ENCODE measurements at places on chromosomes 6 and 20.

GRCh38 chr6:94027374-94027773 is 608.0 kb upstream of the EPHA7 start:
- no peak for DNase-seq

DNA sequence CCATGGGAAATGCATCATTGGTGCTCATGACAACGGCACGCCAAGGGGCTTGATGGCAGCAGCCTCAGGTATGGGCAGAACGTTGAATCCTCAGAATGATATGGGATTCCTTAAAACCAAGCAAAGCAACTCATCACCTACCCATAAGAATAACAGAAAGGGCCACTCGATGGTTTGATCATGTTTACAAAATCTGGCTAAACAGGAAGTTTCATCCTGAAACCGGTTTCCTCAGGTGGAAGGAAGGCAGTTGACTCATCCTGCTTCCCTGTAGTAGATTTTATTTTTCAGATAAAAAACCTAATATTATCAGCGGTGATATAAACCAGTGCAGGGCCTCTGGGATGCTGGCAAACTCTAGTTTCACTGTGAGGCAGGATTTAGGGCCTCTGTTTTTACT is 136.9 kb upstream of the AGPAT4 start:
- no peak for DNase-seq

DNA sequence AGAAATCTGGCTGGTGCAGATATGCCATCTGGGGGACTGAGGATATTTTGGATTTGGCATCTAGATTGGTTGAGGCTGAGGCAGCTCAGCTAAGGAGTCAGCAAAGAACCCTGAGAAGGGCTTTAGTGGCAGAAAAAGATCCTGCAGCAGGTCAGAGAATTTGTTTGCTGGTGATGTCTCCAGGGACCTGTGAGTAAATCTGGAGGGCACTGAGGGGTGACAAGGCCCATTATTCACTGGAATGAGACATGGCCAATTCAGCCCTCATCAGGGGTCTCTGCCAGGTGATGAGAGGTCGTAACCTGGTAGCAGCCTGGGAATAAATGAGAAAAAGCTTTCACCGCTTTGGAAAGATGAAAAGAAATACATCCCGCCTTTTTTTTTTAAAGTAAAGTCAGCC is 118.3 kb upstream of the FBXL4 start:
- DNase-seq, result no peak

GRCh38 chr6:31480574-31480973 is 17.4 kb upstream of the MICB start:
- no peak for DNase-seq

DNA sequence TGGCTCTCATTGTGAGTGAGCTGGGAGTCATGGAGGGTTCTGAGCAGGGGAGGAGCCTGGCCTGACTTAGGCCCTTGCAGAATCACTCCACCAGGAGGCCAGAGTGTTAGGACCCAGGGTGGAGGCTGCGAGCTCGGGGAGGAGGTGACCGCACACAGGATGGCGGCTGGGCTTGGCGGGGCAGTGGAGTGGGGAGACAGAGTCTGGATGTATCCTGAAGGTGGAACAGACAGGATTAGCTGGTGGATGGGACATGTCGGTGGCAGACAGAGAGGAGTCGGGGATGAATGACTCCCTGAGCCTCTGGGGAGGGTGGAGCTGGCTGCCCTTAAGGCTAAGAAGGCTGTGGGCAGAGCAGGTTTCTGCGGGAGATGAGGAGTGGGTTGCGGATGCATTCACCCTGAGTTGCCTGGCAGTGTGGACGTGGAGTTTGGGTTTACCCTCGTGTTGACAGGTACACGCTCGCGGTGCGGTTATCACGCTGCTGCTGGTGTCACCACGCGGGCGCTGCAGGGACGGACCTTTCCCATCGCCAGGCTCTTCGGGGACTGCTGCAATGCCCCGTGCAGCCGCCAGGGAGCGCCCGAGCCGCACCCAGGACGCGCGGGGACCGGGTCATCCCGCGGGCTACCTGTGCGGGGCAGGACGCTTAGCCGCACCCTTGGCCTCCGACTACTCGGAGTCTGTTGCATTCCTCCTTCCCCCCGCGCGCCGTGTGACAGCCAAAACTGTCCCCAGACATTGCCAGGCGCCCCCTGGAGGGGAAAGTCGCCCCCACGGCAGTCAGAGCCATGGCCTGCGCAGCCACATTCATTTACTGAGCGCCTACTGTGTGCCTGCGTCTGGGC is 43.0 kb upstream of the PTGIS start:
- DNase-seq, result peak; percentile 60

GRCh38 chr6:134882426-134883038 is 67.4 kb downstream of the ALDH8A1 start:
- DNase-seq, result peak; percentile 37

- no peak for DNase-seq
These were observed 187.1 kb downstream of the BMP7 start for GRCh38 chr20:57079031-57080005.

DNA sequence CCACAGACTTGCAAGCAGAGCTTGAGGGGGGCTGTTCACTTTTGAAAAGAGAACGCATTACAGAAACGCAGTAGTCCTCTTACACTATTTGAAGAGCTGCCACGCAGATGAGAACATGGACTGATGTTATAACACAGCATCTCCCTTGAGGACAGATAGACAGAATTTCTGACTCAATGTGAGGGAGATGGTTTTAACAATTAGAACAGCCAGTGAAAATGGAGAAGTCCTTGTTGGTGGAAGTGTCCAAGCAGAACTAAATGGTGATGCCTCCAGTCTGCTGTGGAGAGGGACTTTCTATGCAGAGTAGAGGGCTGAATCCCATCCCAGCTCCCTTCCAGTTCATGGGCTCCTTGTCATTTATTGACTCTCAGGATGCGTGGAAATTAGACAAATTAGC is 100.0 kb downstream of the RREB1 start:
- no peak for DNase-seq

GRCh38 chr20:56933331-56933698 is 304.2 kb downstream of the TFAP2C start:
- DNase-seq, result no peak

GRCh38 chr20:63734111-63734945 is 2.1 kb upstream of the LIME1 start:
- DNase-seq, result no peak

- no peak for DNase-seq
These were observed 23.5 kb upstream of the CCN6 start for GRCh38 chr6:112030206-112030960.

- DNase-seq, result no peak
These were observed 56.5 kb upstream of the PKIB start for GRCh38 chr6:122553697-122554096.

GRCh38 chr6:14524319-14524718 is 406.7 kb downstream of the CD83 start:
- no peak for DNase-seq

DNA sequence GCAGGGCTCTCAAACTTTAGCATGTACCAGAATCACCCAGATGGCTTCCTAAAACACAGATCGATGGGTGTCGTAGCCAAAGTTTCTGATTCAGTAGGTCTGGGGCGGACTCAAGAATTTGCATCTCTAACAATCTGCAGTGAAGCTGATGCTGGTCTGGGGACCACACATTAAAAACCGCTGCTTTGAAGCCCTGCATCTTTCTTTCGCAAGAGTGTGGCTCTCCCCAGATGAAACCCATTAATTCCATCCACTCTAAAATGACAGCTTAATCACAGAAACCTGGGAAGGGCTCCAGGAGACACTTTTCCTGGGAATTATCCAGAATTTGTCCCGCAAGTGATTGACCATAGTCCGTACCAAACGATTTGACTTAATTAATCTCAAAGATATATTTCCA is 319.8 kb upstream of the PLCB4 start:
- no peak for DNase-seq

DNA sequence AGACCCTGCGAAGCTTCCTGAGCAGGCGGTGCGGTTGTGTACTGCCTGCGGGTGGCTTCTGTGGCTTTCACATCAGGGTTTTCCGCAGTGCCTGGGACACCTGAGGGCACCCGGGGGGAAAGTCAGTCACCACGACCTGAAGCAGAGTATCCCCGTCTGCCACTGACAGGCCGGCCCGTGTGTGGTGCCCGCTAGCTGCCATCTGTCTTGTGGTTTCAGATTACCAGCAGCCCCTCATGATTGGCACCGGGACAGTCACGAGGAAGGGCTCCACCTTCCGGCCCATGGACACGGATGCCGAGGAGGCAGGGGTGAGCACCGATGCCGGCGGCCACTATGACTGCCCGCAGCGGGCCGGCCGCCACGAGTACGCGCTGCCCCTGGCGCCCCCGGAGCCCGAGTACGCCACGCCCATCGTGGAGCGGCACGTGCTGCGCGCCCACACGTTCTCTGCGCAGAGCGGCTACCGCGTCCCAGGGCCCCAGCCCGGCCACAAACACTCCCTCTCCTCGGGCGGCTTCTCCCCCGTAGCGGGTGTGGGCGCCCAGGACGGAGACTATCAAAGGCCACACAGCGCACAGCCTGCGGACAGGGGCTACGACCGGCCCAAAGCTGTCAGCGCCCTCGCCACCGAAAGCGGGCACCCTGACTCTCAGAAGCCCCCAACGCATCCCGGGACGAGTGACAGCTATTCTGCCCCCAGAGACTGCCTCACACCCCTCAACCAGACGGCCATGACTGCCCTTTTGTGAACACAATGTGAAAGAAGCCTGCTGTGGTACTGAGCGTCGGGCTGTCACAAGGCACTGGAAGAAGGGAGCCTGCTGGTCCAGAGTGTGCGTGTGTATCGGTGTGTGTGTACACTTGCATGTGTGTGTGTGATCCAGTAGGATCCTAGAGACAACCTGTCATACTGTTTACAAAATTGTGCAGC is 54.4 kb downstream of the GOPC start:
- peak; percentile 20 for DNase-seq

DNA sequence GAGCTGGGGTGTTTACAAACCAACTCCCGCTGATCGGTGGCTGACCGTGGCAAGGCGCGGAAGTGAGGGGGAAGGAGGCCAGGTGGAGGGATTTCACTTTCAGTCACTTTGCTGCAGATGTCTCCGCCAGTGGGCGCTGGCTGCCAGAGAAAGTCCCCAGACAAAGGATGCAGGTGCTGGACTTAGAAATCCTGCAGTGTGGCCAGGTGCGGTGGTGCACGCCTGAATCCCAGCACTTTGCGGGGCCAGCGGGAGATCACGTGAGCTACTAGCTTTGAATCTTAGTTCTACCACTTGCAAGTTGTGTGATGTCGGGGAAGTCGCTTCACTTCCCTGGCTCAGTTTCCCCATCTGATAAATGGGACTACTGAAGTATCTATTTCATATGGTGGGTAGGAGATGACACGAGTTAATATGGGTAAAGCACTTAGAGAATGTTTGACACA is 180.4 kb downstream of the ZNF217 start:
- peak; percentile 20 for DNase-seq

DNA sequence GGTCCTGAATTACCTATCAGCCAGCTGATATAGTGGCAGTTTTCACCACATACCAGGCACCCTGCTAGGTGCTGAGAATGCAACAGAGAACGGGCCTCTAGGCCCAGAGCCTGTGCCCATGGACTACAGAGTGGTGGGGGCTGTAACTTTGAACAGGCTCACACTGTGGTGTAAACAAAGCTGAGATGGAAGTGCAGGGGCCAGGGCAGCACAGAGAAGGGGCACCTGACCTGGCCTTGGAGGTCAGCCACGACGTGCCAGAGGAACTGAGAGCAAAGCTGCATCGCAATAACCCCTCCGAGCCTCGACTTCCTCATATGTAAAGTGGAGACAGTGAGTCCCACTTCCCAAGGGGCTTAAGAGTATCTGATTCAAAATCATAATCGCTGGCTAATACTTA is 105.8 kb downstream of the MAFB start:
- DNase-seq, result no peak

DNA sequence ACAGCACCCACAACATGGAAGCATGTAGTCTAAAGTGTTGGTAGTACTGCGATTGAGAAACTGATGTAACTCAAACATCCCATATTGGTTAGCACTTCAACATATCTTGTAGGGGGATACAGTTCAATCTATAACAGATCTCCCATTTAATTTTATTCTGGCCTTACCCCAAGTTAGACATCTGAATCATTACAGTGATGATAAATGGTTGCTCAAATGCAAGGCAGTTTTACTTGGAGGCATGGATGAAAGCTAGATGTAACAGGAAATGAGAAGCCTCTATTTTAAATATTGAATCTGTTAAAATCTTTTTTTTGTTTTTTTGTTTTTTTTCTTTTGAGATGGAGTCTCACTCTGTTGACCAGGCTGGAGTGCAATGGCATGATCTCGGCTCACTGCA is 44.2 kb upstream of the FAM50B start:
- DNase-seq, result no peak

GRCh38 chr6:130936933-130937332 is 109.7 kb downstream of the SMLR1 start:
- no peak for DNase-seq

GRCh38 chr20:45156713-45157112 is 18.0 kb upstream of the PI3 start:
- DNase-seq, result no peak

DNA sequence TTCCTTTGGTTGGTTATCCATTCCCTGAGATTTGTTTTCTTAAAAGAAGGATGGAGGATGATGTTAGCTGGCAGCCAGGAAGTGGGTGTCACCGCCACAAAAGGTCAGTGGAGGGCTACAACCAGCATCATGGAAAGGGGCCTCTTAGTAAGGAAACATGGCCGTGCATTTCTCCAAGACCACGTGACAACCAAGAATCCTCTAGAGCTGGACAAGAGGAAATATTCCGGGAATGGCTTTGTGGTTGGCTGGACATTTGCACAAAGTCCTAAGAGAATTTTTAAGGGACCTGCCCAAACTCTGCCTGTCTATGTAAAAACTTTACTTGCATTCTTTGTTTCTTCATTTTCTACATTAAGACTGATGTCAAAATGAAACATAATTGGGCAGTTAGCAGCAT is 399.9 kb upstream of the MARCKS start:
- no peak for DNase-seq

DNA sequence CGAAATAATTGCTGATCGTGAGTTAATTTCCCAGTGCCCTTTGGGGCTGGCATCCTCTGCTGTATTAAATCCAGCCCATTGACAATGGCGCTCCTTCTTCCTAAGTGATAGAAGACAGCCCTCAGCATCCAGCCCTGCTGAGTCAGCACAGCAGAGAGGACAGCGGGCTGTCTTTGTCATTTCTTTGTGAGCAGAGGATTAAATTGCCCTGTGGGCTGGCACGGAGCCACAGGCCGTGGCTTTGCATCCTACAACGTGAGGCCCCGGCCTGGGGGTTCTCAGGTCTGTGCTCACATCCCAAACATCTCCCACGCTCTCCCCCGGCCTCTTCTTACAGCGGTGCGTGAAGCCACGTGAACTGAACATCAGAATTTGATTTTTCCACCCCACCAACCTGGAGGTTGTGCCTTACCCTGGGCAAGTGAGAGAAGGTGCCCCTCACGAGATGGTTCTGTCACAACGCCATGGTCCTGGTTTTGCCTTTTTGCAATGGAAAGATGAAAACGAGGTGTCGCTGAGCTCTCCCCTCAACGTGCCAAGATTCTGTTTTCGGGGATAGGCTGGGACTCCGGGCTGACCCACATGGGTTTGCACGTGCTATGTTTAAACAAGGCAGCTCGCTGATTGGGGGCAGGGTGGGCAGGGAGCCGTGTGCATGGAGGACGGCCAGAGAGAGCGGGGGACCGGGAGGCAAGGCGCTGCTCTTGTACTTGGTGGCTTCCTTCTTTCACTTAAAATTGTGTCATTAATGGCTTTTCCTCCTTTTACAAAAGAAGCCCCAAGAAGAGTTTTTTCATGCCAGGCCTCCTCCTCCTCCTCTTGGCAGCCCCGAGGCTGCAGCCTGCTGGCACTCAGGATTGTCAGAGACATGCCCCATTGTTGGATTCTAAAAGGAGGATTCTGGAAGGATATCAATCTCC is 19.5 kb downstream of the CDH4 start:
- no peak for DNase-seq

All from activated CD4-positive, alpha-beta T cell treated with anti-CD3 and anti-CD28 coated beads, Interleukin-2, amount 50 U/mL, for 4 hours (primary cell).